ENCODE measurements at places on chromosomes 7 and 10. TPM values are rescaled to one million over a fixed set of nuclear protein-coding genes. Genes with fewer than 3 reads are reported as not detected.
A peak's percentile ranks its signal among the peaks of the same experiment; 100 is the strongest.

Gene MYPN
- total RNA-seq: 196 TPM

Gene PTPN12
- 41.6 TPM for total RNA-seq

DNA sequence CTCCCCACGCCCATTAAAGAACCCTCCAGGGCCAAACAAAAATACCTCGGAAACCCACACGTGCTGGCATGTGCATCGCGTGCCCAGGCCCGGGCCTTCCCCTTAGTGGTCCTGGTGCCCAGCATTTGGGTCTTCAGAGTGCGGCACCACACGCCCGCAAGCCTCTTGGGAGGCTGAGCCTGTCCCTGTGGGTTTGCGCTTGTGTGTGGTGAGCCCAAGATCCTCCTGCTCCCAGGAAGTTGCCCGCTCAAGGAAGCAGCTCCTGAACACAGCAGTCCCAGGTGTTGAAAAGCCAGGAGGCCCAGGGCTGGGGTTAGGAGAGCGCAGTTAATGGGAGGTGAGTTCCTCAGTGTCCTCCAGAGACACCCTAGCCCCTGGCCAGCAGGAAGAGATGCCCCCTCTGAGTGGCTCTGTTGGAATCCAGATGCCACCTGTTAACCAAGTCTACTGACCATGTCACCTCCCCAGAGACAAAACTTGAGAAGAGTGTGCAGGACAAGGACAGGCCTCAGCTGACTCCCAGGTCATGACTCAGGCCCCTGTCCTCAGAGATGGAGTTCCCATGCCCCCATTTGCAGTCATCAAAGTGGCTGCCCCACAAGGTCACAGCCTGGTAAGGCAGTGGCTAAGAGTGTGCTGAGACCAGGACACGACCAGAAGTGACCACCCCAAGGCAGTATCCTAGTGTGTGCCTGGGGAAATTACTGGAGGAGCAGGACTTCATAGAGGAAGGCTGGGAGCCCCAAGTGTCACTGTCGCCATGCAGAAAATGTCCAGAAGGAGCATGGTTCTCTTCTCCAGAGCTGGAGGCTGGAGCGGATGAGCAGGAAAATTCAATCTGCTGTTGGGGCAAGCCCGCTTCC, 5.2 kb downstream of the FZD9 start:
- no peak for DNase-seq

- no peak for DNase-seq
Observed at GRCh38 chr10:15387021-15387420, 15.9 kb upstream of the FAM171A1 start.

GRCh38 chr7:112370436-112370835, 79.8 kb upstream of the IFRD1 start:
- no peak for DNase-seq

GRCh38 chr7:101736084-101736483, 81.3 kb upstream of the CUX1 start:
- no peak for DNase-seq

- DNase-seq: no peak
Observed at GRCh38 chr10:119248681-119249080, 41.3 kb downstream of the GRK5 start.

DNA sequence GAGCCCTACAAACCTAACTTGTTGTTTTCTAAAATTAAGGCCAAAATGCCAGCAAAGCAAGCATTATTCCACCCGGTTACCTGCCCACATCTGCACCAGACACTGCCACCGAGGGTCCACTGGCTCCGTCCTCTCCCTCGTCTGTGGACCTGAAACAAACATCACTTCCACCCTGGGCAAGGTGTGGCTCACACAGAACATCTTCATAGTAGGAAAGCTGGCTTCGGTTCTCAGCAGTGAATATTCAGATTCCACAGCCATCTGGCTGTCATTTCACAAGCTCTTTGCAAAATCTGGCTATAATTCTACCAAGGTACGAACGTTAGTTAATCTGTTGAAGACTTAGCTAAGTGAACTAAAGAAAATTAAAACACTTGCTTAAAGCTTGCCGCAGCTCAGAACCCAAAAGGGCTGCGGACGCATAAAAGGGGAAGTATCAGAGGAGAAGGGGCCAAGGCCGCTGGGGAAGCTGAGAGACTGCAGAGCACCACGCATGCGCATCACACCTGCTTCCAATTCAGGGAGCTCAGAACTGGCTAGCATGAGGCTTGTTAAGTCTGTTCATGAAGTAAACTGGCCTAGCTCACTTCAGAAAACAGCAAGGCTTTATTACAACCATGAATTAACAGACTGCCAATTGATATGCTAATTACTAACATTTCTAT, 46.1 kb downstream of the PTPRN2 start:
- no peak for DNase-seq

- DNase-seq: no peak
Observed at GRCh38 chr10:114151486-114151885, 22.5 kb downstream of the CCDC186 start.

DNA sequence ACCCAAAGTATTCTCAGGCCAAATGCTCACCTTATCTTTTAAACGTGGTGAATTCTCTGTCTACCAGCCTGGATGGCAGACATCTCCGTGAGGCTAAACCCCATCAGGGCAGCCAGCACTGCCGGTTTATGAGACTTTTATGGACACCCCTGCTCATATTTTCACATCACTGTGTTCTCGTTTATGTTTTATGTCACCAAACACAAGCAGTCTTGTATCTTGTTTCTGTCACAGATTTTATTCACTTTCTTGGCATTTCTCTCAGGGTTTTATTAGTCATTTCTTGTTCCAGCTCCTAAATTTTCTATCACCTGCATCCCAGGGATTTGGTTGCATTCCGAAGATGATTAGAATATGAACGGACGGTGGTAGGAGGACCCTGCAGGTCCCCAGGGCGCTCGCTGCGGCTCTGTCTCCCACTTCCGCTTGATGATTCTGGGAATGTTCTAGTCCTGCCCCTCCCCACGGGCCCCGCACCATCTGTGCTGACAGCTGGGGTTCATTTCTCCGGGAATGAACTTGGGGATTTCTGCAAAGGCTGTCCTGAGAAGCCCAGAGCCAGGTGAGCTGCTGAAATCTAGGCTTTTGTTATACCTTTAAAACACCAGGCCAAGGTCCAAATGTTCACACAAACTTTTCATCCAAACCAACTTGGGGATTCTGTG, 217.6 kb downstream of the GFRA1 start:
- no peak for DNase-seq

Gene UFSP1
- total RNA-seq: 2.1 TPM

DNA sequence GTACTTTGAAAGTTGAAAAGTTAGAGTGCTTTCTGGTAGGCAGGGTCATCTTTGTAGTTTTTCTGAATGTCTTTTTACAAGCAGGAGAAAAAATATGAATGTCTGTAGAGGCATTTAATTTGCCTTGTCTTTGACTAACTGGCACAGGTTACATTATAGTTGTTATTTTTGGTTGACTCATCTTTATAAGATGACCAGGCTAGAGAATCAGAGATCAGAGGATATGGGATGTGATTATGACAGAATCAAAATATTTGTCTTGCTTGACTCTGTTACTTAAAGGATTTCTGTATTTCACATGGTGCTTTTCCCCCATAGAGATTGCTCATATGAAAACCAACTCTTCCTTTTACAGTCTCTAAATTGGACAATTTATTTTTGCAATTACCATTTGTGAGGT, 2.4 kb downstream of the ZMYND11 start:
- DNase-seq: no peak

DNA sequence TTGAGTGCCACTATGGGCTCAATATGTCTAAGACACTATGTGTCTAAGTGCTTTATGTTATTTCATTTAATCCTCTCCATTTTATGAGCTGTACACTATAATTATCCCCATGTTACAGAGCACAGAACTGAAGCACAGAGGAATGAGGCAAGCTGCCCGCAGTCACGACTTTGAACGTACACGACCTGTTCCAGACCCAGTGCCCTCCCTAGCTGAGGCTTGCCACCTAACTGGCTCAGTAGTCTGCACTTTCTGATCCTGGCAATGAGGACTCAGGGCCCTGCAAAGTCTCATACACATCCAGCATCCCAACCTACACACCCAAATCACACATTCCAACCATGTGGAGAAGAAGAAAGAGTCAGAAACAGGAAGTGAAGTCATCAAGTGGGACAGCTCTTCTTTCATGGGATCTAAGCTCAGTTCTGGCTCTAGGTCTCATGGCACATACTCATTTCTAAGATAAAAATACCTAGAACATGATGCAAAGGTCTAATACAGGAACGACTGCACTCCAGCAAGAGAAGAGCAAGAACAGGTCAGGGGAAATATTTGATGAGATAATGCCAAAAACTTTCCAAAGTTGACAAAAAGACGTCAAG, 42.4 kb upstream of the DDC start:
- DNase-seq: peak; percentile 53

DNA sequence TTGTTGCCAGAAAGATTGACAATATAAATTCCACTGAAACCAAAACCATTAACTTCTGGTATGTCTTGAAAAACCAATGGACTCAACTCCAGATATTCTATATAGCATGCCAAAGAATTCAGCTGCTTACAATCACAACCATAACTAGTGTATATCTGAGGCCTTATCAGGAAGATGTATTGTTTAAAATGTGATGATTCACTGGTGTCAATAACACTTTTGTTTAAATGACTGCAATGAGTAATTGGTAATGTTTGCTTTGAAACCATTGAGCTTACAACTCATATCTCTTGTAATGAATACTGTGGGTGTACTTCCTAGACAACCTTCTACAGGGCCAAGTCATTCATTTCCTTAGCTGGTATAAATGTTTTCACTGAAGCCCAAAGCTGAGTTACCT, 727.9 kb upstream of the KCND2 start:
- DNase-seq: no peak

GRCh38 chr10:109929501-109930219, 6.3 kb upstream of the XPNPEP1 start:
- DNase-seq: no peak

- no peak for DNase-seq
Observed at GRCh38 chr10:61391281-61391680, 61.9 kb downstream of the TMEM26 start.

DNA sequence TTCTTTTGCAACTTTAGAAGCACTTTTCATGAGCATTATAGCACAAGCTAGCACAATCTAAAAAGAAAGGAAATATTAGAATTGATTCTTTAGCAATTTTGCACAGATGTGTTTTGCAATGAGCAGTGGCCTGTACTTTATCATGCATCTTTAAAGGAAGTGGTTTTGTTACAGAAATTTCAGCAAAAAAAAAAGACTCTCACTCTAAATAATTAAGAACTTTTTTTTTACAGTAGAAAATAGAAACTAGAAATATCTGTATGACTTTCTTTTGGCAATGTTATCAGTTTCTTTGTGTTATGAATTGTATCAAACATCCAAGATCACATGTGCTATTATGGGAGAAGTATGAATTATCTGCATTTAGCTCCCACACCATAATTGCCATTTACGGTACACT, 195.7 kb upstream of the KLF6 start:
- no peak for DNase-seq

Gene FKBP6
- total RNA-seq: not detected

Gene FBXO24
- 0.40 TPM for total RNA-seq

DNA sequence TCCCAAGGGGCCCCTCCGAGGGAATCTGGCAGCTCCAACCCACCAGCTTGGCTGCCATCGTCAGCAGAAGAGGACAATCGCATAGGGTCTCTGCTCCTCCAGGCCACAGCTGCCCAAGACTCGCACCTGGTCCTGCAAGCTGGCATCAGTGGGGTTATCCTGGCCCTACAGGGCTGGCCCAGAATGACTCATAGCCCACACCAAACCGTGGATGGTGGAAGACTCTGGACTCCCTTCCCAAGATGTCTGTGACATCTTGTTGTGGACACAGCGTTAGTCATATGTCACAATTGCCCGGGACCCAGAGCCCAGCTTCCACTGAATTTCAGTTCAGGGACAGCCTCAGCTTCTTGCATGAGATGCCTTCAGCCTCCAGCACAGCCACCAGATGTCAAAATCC, 91.5 kb upstream of the CUX1 start:
- DNase-seq: no peak

DNA sequence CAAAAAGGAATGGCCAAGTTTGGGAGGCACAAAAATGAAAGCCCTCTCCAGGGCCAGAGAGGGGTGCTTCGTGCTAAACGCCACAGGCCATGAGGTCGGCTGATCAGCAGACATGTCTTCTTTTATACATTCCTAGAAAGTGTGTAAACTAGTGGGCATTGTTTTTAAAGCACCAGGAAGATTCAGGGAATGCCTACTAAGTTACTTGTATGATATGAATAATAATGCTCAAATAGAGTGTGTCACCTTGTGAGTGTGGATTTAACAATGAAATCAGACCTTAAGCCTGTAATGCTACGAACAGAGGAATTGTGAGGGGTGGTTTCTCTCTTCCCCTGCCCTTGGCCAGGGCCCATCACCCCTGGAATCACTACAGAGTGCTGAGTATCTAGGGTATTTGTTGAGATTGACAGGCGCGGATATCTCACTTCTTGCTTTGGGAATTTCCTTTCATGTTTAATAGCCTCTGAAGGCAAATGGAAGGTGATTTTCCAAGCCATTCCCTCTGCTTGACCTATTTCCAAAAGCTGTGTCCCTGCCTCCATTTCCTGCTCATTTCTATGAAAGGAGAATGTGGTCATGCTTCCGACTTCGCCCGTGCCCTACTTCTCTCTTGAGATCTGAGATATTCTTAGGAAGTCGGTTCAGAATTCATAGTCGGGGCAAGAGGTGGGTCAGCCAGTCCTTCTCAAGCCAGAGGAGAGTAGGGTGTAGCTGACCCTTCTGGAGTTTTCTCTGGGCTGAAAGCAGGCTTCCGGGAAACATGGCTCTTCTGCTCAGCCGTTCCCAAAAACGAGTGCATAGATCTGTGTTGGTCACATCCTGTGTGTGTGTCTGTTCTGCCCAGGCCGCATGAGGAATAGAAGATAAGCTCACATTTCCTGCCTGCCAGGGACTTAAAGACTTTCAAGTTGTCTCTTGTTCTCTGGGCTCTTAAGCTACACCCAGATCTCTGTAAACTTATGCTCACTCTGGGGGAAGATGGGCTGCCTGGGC, 167.8 kb upstream of the ITGB1 start:
- DNase-seq: no peak

DNA sequence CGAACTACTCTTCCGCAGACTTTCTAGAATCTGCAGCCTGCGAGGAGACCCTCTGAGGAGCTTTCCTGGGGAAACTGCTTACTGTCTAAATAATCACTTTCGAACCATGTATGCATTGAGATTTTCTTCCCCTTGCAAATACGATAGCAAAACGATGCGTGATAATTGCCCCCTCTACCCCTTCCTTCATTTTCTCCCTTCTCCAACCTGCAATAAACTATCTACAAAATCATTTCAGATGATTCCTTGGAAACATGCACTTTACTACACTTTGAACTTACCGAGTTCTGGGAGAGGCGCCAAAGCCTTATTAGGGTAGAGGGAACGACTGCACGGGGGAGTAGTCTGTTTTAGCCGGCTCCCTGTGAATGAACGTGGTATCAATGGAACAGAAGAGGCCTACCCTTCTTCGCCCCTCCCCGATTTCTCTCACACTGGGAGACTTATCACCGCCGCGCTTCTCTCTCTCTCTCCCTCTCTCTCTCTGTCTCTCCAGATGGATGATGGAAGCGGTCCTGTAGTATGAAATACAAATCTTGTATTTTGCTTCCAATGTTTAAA, at the start of gene FGFBP3:
TSS of gene FGFBP3 (minus strand) at position 370 of the 561 bp plus-strand sequence. CDS start 517 bp downstream, outside the sequence.
- DNase-seq: no peak
